ENCODE measurements at places on chromosomes 11 and 22.

GRCh38 chr22:40414838-40415505 lies 44.6 kb downstream of the SGSM3 start:
- DNase-seq: peak; percentile 97

GRCh38 chr11:23931443-23931842 lies 565.4 kb upstream of the LUZP2 start:
- DNase-seq: no peak

DNA sequence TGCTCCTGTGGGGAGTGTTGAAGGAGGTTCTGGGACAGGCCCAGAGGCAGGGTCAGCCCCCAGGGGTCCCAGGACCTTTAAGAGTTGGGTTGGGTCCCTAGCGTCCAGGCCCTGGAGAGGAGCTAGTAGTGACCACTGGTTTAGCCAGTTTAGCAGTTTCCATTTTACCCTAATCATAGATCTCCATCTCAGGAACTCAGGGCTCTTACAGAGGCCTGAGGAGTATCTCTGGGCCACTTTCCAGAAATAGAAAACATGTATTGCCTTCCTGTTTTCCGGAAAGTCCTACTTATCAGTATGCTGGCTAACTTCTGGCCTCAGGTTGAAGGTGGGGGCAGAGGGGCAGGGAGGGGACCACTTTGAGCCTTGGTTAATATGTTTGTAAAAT lies 13.5 kb downstream of the NCF4 start:
- no peak for DNase-seq

GRCh38 chr22:37260901-37261336 lies 16.9 kb upstream of the RAC2 start:
- peak; percentile 88 for DNase-seq

DNA sequence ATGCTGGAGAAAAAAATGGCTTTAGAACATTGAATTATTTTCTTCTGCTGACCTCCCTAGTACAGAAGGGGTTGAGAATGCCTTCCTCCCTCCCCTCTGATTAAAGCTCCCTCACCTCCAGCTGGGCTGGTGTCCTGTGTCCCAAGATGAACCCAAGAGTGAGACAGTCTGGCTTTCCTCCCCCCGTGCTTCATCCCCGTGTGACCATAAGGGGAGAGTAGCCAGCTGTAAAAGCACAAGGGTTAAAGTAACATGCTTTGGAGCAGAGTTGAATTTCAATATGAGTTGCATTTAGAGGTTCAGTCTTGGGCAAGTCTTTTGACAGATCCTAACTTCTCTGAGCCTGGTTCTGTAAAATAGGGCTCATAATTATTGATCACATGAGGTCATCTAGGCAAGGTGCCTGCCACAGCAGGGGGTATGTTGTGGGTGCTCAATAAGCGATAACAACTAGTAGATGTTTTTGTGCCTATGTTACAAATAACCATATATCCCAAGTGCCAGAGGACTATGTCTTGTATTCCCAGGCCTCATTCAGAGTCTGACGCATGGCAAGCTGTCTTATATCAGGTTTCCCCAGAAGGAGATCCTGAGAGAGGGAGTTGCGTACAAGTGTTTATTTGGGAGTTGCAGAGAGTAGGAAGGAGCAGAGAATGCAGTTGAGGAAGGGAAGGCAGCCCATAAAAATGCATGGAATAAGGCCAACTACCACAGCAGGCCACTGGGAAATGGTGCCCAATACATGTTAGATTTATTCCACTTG lies 4.1 kb downstream of the PRG2 start:
- DNase-seq: no peak

DNA sequence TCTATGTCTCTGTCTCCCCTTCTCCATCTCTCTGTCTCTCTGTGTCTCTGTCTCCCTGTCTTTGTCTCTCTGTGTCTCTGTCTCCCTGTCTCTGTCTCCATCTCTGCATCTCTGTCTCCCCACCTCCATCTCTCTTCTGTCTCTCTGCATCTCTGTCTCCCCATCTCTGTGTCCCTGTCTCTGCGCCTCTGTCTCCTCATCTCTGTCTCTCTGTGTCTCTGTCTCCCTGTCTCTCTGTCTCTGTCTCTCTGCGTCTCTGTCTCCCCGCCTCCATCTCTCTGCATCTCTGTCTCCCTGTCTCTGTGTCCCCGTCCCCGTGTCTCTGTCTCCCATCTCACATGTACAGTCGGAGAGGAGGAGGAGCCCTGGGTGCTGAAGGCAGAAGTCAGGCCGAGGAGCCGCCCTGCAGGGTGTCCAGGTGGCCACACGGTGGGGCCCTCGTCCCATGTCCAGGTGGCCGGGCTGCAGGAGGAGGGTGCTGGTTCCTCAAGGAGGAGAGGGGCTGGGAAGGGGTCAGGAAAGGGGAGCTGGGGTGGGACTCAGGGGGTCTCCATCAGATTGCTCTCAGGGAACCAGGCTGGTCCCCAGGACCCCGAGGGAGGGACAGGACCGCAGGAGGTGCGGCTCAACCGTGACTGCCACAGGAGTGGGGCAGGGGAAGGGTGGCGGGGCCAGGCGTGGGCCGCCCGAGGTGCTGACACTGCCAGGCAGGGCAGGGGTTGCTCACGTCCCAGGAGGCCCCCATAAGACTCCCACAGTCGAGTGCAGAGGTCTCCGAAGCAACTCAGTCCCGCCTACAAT lies 25.6 kb upstream of the TH start:
- DNase-seq: peak; percentile 88

DNA sequence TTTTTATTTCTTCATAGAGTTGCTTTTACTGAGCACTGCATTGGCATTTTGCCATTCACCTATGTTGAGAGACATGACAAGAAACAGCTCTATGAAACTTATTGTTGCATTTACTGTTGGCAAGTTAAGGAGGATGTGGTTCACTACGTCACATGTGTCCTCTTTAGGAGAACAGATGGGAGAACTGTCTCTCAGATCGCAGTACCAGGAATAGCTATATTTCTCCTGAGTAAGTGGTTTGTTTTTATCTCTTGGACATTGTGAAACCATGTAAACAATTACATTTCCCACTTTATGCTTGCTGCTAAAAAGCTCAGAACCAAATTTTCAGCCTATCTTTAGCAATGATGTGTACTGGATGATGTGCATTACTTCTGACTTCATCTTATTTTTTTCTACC lies 34.8 kb upstream of the PSMA1 start:
- DNase-seq: no peak

GRCh38 chr22:20022978-20023613 lies 2.2 kb downstream of the TANGO2 start:
- DNase-seq: no peak

GRCh38 chr11:118060869-118061268 lies 16.0 kb upstream of the TMPRSS4 start:
- no peak for DNase-seq

DNA sequence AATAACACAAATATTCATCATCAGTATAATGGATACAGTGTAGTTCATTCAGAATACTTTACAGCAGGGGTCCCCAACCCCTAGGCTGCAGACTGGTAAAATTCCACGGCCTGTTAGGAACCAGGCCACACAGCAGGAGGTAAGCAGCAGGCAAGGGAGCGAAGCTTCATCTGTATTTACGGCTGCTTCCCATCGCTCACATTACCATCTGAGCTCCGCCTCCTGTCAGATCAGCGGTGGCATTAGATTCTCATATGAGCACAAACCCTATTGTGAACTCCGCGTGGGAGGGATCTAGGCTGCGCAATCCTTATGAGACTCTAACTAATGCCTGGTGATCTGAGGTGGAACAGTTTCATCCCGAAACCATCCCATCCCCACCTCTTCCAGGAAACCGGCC lies 125.1 kb downstream of the SERGEF start:
- no peak for DNase-seq

DNA sequence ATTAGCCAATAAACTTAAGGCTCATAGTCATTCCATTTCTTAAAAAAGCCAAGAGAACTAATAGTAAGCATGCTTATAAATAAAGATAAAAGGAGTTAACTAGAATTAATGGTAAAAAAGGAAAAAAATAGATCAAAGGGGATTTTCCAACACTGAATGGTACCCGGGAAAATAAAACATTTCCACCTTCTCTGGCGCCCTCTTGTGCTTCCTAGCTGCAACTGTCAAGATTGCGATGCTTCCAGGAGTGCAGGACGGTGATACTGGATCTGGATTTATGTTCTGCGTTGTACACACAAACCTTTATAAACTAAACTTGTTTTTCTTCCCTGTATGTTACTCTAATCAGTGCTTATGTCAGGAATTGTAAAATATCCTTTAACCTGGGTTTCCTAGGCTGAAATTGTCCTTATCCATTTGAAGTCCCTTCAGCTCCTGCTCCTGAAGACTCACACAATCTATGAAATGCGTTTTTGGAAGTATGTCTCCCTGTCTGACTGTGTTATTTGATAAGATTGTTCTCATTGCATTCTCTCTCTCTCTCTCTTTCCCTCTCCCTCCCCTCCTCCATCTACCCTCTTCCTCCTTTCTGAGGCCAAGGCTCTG lies 9.6 kb upstream of the HTATIP2 start:
- peak; percentile 59 for DNase-seq

GRCh38 chr22:44658311-44658953 lies 43.6 kb upstream of the PRR5 start:
- peak; percentile 22 for DNase-seq

- DNase-seq: no peak
Measured at GRCh38 chr11:95704865-95705264, 84.7 kb downstream of the FAM76B start.

DNA sequence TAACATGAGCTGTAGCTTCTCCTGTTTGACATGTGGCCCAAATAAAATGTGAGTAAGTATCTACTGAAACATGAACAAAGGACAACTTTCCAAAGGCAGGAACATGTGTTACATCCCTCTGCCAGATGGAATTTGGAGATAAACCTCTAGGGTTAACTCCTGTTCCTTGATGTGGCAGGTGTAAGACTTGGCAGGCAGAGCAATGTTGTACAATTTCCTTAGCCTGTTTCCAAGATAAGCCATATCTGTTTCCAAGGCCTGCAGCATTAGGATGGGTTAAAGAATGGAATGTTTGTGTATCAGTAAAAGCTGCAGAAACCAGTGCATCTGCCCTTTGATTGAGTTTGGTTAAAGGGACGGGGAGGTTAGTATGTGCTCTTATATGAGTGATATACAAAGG lies 8.8 kb upstream of the DNAJB13 start:
- no peak for DNase-seq

- DNase-seq: no peak
Measured at GRCh38 chr11:56916162-56916561, 72.6 kb upstream of the OR5AK2 start.

GRCh38 chr22:21606775-21607174 lies 23.0 kb downstream of the YDJC start:
- no peak for DNase-seq

DNA sequence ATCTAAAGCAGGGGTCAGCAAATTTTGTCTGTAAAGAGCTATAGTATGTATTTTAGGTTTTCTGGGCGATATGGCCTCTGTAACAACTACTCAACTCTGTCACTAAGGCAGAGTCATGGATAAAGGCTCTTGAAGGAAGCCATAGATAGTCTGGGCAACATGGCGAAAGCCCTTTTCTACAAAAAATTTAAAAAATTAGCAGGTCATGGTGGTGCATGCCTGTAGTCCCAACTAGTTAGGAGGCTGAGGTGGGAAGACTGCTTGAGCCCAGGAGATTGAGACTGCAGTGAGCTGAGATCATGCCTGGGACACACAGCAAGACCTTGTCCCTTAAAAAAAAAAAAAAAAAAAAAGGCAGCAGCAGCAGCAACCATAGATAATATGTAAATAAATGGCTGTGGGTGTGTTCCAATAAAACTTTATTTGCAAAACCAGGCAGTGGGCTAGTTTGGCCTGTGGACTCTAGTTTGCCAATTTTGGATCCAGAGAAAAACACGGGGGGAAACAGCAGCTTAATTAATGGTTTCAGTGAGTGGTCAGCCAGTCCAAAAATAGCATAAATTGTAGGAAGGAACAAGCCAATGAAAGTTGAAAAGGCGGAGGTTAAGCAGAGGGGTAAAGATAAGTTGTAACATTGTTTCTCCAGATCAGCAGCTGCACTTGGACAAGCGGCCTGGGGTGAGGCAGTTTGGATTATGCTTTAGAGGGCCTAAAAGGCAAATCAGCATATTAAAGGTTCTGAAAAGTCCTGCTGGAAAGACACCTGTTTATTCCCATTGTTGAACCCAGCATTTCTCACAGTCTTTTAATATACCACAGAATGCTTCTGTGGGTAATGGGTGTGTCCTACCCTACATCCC lies 62.6 kb downstream of the KIAA1671 start:
- no peak for DNase-seq

GRCh38 chr22:40920526-40920925 lies 30.7 kb upstream of the RBX1 start:
- no peak for DNase-seq

DNA sequence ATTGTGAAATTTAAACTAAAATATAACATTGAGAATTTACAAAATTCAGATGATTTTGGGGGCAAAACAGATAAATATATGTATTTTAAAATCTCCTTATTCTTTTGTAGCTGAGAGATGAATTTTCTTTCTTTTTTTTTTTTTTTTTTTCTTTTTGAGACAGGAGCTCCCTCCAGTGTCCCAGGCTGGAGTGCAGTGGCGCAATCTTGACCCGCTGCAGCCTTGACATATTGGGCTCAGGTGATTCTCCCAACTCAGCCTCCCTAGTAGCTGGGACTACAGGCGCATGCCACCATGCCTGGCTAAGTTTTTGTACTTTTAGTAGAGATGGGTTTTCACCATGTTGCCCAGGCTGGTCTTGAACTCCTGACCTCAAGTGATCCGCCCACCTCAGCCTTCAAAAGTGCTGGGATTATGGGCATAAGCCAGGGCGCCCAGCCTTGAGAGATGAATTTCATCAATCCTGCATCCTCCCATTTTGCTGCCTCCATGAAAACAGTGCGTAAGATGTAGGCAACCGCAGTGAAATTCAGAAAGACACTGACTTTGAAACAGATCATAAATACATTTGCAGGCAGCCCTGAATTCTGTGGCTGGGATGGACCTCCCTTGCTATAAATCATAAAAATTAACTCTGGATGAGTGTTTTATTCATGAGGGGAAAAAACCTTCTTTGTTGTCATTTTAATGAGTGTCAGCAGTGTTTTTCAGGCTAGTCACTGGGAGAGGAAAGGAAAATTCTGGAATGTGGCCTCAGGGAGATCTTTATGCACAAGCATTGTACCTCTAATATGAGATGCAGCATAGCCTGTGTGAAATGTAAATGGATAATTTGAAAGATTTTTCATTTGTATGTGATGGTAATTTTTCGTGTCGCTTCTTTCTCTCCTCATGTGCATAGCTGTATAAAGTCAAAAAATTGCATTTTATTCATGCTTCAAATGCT lies 14.4 kb downstream of the ELMOD1 start:
- peak; percentile 64 for DNase-seq

- peak; percentile 56 for DNase-seq
Measured at GRCh38 chr11:134207538-134208239, 16.1 kb downstream of the NCAPD3 start.

DNA sequence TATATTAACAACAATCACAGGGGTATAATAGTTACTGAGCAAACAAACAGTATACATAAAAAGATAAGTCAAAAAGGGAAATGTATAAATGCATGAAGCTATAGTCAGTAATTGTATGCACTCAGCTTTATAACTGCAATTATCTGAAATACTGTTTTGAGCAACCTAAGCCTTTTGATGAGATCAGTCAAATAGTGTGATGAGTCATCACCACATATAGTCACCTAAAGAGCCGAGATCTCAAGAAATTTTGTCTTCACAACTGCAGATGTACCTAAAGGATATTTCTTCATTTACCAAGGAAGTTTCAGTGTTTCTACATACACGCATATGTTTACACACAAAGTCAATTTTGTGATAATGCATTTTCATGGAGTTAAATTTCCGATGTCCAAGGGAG lies 5.4 kb upstream of the OR51A2 start:
- no peak for DNase-seq

Measured in Karpas-422 (cell line).